Substantia nigra (tissue), 51 donors: ENCODE measurements at places on chromosomes 1 and 21.

DNA sequence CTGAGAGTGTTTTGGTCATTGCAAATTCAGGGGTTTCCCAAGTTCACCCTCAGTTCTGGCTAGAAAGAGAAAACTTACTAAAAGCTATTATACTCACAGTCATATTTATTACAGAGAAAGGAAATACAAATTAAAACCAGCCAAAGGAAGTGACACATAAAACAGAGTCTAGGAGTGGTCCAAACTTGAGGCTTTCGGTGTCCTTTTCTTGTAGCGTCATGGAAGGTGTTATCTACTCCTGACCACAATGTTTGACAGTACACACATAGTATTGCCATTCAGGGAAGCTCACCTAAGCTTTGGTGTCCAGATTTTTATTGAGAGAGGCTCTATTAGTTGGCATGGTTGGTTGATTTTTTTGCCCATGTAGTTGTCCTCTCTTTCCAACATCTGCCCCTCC is 59.0 kb downstream of the SLC35A3 start:
- DNase-seq, result no peak

DNA sequence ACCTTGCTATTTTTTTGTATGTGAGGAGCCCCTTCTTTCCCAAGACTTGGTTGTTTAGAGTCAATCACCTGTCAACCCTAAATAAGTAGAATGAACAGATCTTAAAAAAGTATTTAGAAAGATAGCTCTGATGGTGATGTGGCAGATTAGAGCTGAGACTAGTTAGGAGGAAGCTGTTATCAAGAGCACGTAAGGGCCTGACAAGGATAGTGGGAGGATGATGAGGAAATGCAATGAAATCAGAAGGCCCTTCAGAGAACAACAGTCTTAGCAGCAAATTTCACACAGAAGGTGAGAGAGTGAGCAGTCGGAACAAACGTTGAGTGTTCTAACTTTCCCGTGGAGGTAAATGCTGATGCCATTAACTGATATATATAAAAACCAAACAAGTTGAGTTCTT is 15.9 kb upstream of the S1PR1 start:
- DNase-seq, result no peak

DNA sequence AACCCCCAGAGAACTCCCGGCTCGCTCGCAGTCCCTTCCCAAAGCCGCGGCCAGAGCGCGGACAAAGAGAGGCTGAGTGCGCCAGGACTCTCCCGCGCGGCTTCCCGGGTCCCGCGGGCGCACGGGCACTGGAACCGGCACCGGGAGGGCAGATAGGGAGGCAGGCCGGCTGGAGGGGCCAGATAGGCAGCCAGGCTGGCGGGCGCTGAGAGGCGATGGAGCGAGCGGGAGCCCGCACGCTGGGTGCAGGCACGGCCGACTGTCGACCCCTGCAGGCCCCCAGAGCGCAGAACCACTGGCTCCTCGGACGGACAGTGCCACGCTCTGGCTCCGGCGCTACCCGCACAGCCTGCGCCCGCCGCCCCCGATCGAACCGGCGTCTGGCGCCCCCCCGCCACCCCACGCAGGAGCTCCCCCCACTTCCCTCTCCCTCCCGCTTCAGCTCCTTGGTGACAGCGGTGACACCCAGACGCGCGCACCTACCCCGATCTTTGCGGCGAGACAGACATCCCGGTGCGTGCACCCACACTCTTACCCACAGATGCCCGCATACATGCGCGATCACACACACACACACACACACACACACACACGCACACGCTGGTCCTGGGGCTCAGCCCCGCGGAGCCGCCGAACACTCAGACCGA is 534 bp downstream of the SLC6A9 start:
- DNase-seq, result peak; percentile 73

GRCh38 chr1:237042892-237043576 is 1.1 kb downstream of the RYR2 start:
- DNase-seq, result peak; percentile 38

- DNase-seq, result no peak
Observed at GRCh38 chr1:95770581-95770980, 536.6 kb downstream of the RWDD3 start.

DNA sequence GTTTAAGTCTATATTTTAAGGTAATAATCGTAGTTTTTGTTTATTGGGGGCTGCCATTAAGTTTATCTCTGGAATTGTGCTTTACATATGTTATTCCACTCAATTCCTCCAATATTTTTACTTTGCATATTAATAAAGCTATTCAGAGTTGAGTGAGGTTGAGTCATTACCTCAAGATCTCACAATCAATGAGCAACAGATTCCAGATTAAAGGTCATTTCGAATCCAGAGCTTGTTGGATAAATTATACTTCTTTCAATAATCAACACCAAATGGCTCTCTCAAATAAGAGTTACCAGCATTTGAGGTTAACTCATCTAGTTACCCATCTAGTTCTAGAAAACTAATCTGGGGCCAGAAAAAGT is 16.7 kb downstream of the RGS4 start:
- DNase-seq, result no peak

DNA sequence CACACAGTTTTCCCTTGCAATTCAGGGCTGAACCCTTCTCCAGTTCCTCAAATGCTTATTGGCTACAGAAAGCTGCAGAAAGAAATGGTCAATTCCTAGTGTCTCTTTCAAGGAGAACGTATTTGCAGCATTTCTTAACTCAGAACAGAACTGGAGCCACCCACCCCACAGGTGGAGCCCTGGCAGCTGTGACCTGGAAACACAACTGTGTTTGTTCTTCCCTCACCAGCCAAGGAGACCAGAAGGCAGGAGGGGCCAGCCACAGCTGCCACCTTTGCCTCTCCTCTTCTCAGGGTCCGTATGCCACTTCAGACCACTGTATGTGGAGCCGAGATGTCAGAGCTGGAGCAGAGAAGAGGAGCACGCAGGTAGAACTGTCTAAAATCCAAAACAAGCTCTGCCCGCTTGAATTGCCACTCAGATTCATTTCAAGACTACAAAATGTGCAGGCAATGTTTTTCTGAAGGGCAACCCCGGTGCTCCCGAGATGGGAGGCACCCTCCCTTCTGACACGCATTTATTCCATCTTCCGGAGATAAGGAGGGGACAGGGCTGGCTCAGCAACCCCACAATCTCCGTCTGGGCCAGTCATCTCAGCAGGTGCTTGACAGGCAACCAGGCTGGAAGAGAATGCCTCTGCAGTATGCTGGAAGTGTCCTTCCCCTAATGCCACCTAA is 16.7 kb downstream of the CD247 start:
- no peak for DNase-seq

DNA sequence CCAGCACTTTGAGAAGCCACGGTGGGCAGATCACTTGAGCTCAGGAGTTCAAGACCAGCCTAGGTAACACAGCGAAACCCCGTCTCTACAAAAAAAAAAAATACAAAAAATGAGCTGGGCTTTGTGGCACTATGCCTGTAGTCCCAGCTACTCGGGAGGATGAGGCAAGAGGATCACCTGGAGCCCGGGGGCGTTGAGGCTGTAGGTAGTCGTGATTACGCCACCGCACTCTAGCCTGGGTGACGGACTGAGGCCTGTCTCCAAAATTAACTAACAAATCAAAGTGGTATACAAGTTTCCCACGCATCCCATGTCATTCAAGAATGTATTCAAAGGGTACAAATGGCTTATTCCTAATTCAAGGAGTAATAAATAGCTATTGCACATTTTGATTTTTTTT is 2.4 kb downstream of the AUNIP start:
- no peak for DNase-seq

DNA sequence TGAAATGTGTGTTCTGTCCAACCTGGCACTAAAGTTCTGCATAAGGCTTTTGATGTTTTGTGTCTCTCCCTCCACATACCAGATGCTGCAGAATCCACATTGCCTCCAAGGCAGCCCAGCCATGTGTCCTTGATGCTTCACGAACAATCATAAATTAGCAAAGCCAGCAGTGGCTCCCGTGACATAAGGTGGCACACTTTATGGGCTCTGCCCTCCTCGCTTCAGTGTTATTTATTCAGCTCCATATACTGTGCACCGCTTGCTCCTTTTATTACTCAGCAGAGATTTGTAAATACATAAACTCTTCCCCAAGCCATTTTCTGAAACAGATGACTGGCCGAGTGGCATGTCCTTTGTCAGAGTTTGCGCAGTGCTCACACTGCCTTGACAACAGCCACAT is 112.8 kb upstream of the SLC35F3 start:
- no peak for DNase-seq

DNA sequence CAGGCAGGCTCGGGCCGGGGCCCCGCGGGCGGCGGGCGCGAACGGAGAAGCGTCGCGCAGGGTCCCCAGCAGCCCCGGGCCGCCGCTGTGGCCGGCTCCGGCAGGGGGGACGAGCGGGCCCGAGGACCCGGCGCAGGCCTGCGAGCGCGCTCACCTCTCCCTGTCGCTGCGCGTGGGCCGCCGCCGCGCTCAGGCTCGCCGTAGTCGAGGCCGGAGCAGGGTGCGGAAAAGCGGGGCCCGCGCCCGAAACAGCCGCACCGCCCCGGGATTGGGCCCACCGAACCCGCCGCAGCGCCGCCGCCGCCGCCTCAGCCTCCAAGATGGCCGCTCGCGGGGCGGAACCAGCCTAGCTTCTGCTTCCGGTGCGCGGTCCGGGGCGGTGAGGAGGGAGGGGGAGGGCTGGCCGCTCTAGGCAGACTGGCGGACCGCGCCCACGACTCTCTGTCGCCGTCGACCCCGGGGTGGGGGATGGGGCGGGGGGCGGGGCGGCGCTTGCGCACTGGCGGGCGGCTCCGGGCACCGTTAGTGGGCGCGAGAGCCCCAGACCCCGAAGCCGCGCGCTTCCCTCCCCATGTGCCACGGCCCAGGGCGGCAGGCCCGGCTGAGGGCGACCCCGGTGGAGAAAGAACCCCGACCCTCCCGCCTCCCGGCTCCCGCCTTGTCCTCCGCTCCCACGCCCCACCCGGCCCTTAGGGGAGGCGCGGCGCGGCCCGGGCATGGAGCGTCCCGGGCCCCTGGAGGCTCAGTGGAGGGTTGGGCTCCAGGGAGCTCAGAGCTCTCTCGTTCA is at the start of gene UBE2J2:
Gene UBE2J2, minus strand, starts transcription at position 343 of the 787 bp plus-strand sequence. CDS start 5,862 bp downstream, outside the sequence.
- DNase-seq, result peak; percentile 88

DNA sequence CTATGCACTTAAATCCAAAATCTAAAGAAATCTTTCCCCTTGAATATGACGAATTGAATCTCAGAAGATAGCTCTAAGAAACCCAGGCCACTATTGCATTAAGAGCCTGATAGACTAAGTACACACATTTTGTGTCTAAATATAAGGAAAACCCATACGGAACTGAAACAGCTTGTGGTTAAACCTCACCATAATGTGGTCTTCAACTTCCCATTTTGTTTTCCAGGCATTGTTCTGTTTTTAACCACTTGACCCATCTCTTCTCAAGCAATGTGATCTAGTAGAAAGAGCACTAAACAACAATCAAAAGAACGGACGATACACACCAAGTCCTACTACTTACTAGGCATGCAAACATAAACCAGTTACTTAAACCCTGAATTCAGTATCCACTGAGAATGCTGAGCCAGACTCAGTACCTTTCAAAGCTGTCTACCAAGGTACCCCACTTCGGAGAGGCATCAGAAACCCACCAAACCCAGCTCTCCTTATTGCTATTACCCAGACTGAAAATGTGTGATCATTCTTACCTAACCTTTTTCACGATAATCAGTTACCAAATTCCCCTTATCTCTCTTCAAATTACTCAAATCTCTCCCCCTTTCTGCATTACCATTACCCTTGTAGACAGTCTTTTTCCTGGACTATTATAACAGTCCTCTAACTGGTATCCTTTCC is 12.8 kb downstream of the OTUD7B start:
- no peak for DNase-seq

DNA sequence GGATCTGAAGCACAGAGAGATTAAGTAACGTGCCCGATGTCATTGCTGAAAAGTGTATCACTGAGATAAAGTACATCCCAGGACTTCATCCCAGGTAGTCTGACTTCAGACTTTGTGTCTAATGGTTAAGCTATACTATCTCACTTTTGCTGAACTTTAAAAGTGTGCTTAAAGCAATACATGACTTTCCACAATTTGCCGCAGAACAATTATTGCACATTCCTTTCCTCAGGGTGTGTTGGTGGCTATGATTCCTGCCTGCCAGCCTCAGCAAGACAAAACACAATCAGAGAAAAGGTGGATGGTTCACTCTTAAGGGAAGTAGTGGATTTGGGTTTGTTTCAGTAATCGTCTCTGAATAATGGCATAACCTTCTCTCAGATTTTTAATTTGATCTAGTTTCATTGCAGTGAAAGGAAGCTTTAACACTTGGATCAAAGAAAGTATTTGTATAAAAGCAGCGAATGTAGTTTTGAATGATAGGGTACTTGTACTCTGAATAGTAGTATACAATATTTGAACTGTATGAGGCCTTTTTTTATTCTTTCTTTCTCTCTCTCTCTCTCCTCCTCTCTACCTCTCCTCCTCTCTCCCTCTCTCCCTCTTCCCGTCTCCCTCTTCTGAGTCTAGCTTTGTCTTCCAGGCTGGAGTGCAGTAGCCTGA is 47.0 kb downstream of the CNST start:
- DNase-seq, result no peak

DNA sequence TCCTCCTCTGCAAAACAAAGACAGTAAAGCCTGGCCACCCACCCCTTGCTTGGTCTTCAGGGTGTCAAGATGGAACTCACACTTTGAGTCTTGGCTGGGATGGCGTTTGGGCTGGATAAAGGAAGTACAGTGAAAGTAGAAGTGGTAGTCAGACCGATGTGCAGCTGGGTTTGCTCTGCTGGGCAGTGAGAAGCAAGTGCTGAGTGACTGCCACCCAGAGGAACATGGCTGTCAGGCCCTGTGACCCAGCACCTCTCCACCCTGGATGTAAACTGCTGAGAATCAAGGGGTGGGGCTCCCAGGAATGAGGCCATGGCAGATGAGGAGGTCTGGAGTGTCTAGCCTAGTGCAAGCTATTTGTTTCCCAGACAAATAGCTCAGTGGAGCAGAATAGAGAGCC is 51.2 kb downstream of the POFUT2 start:
- no peak for DNase-seq

- no peak for DNase-seq
Observed at GRCh38 chr1:157008502-157008901, 37.0 kb downstream of the ARHGEF11 start.

DNA sequence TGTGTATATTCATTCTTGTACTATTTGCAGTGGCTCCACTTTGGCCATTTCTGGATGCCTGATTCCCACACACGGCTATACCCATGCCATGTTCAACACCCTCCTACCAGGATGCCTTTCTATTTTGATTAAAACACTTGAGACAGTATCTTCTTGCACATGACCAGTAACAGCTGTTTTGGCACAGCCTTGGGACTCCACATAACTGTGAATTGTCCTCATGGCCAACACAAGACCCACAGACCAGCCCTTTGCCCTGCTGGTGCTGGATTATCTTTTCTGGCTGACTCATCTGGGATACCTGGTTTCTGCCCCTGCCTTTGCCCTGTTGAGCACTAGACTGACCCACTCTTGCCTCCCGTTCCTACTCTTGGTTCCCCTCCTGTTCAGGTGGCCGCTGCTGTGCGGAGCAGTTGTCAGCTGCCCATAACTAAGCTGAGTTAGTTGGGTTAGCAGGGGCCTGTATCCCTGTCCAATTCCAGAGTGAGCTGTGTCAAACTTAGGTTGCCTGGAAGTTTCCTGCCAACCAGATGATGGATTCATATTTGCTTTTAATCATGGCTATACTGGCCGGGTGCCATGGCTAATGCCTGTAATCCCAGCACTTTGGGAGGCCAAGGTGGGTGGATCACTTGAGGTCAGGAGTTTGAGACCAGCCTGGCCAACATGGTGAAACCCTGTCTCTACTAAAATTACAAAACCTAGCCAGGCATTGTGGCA is 10.8 kb upstream of the EYA3 start:
- no peak for DNase-seq
